ENCODE measurements at places on chromosomes 6 and 20.

DNA sequence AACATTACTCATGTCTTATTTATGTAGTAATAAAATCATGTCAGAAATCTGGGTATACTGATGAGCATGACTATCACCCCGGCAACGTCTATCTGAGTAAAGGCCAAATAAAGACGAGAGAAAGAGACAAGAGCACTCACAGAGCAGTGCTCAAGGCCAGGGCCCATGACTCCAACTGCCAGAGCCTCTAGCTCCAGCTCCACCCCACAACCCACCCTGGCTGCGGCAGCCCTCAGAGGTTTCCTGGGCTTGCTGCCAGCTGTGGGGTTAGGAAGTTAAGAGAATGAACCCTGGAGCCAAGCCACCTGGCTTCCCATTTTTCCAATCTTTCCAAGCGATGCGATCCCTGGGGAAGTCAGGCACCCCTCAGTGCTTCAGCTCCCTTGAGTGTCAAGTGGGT is 92.0 kb upstream of the PAX1 start:
- DNase-seq, result no peak

GRCh38 chr6:43243664-43244321 is 512 bp downstream of the TTBK1 start:
- no peak for DNase-seq

DNA sequence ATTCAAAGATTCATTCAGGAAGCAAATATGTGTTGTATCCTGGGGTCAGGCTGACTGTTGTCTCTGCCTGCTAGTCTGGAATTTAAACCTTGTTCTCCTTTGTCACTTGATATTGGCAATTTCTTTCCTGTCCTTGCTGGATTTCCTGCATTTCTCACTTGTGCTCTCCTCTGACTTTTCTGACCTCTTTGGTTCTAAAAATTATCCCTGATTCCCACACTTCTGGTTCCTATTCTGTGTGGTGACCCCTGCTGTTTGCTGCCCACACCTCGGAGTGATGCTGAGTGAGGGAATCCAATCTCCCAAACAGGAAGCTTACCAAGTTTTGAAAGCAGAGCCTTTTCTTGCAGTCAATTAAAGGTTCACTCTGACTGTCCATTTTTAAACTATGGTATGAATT is 345.3 kb downstream of the CDKAL1 start:
- no peak for DNase-seq

DNA sequence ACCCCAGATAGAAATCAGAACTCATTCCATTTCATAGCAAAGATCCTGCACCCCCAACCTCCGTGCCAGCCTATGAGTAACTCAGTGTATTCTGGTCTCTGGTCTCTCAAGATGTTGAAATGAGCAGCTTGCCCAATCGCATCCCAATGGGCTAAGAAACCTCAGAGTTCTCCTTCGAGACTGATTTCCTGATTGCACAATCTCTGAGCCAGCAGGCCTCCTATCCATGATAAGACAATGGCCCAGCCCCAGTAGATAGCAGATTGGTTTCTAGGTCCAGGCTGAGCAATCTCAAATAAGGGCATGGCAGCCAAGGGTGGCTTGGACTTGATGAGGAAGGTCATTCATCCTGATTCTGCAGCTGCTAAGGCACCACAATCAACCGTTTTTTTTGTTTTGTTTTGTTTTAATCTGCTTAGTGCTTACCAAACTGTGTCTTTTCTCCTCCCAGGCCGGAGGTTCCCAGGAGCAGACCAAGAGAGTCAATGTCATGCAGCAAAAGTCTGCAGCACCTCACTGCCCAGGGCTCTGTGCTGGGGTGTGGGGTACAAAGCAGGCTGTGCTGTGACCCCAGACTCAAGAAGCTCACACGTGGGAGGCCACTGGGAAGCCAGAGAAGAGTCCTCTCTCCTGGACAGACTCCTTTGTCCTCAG is 125.1 kb upstream of the NXT1 start:
- no peak for DNase-seq

- no peak for DNase-seq
These were observed 43.6 kb downstream of the ANKEF1 start for GRCh38 chr20:10078403-10078802.
